ENCODE measurements at places on chromosomes 13 and 19. TPM values are rescaled to one million over a fixed set of nuclear protein-coding genes. Genes with fewer than 3 reads are reported as not detected.

GRCh38 chr13:85567909-85568308, 231.3 kb downstream of the SLITRK6 start:
- no peak for DNase-seq

- no peak for DNase-seq
Measured at GRCh38 chr13:44232774-44233173, 140.8 kb upstream of the SERP2 start.

DNA sequence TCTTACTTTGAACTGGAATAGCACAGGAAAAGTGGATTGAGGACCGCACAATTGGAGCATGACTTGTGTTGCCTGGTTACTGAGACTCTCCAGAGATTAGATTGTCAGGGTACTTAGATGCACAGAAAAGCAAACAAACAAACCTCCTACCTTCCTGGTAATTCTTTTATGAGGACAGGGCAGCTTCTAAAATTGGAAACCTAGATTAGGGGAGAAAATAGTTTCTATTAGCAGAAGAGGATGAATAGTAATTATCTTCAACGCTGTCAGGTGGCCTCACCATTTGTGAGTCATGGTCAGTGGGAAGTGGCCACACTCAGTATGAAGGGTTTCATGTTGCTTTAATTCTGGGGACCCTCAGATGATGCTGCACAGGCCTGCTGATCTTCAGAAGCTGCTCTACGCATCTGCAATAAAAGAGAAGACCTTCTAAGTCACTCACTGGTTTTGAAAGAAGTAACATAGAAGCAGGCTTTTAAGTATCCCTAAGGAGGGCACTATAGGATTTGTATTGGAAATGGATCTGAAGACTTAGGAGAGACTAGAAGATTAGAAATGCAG, 106.8 kb downstream of the LACC1 start:
- no peak for DNase-seq

Gene CASP14
- total RNA-seq = not detected

GRCh38 chr19:15464394-15465385, at the start of gene RASAL3:
RASAL3 (minus strand) TSS chr19:15464544; CDS start chr19:15464358, 186 bp downstream.
- DNase-seq = peak; percentile 41
